Activated CD8-positive, alpha-beta memory T cell treated with anti-CD3 and anti-CD28 coated beads, Interleukin-2, amount 10 ng/mL, durations not matched to agents 7 days and 5 days (primary cell): ENCODE measurements at places on chromosomes 11 and 22. TPM values are rescaled to one million over a fixed set of nuclear protein-coding genes. Genes with fewer than 3 reads are reported as not detected.

- no peaks in the 10 kb centered on the region for H3K27me3 ChIP-seq
- H3K4me1 ChIP-seq, result no peaks in the 10 kb centered on the region
- no peak overlapping the region for H3K4me3 ChIP-seq
- no peak for DNase-seq
- H3K27ac ChIP-seq, result no peak overlapping the region
These were observed 139.1 kb upstream of the BDNF start for GRCh38 chr11:27839226-27839913.

GRCh38 chr11:113553235-113553634 is 78.0 kb upstream of the DRD2 start:
- H3K36me3 ChIP-seq, result no peaks in the 10 kb centered on the region
- H3K4me3 ChIP-seq, result no peak overlapping the region
- DNase-seq, result no peak

Gene OR10A2
- not detected for total RNA-seq

DNA sequence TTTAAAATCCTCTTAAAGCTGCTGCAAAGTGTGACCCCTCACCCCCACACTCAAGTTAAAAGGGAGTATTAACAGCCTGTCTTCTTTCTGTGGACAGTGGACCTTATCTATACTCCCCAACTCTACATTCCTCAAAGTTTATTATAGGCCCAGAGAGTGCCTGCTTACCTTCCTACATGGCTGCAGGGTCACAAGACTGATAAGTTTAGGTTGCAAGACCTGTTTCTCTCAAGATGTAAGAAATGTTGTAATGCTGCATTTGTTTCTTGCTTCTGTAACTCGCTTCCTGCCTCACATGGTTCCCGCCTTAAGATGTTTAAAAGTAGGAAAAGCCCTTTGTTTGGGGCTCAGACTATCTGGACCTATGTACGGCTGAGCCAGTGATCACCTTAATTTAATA is 10.1 kb upstream of the NXPE1 start:
- no peak for DNase-seq
- H3K36me3 ChIP-seq, result no peaks in the 10 kb centered on the region

Gene CCDC116
- total RNA-seq, result 0.76 TPM

DNA sequence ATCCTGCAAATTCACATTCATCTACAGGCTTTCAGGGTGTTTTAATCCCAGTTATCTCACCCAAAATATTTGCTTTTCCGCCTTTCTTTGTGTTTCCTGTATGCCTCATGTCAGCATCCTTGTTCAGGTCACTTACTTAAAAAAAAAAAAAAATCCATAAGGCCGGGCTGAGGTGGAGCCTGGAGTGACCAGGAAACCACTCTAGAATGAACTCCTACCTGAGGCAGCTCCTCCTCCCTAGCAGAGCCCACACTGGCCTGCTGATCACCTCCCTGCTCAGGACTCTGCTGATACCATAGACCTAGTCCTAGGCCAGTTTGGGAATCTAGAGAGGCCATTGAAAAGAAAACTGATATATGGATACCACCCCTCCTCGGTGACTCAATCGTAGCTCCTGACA is 8.7 kb upstream of the DGAT2 start:
- DNase-seq, result no peak
- H3K4me3 ChIP-seq, result no peak overlapping the region
- H3K27me3 ChIP-seq, result peaks cover 15% of the 10 kb centered on the region
- H3K36me3 ChIP-seq, result no peaks in the 10 kb centered on the region
- no peak overlapping the region for H3K27ac ChIP-seq

Gene OR2D2
- total RNA-seq, result 0.21 TPM

Gene SHANK3
- 0.05 TPM for total RNA-seq

Gene CDPF1
- 11.0 TPM for total RNA-seq

- H3K4me3 ChIP-seq, result no peak overlapping the region
- DNase-seq, result no peak
- no peaks in the 10 kb centered on the region for H3K36me3 ChIP-seq
- H3K27me3 ChIP-seq, result peaks cover 6% of the 10 kb centered on the region
- no peak overlapping the region for H3K27ac ChIP-seq
- no peaks in the 10 kb centered on the region for H3K4me1 ChIP-seq
These were observed 49.5 kb upstream of the ACCSL start for GRCh38 chr11:43998308-43998707.

Gene UPK3A
- not detected for total RNA-seq

- H3K4me1 ChIP-seq, result peaks cover 28% of the 10 kb centered on the region
- no peak overlapping the region for H3K27ac ChIP-seq
- no peaks in the 10 kb centered on the region for H3K27me3 ChIP-seq
- no peak for DNase-seq
- H3K4me3 ChIP-seq, result no peak overlapping the region
- H3K36me3 ChIP-seq, result peaks cover 14% of the 10 kb centered on the region
These were observed 1.7 kb upstream of the SPINDOC start for GRCh38 chr11:63811522-63811921.

DNA sequence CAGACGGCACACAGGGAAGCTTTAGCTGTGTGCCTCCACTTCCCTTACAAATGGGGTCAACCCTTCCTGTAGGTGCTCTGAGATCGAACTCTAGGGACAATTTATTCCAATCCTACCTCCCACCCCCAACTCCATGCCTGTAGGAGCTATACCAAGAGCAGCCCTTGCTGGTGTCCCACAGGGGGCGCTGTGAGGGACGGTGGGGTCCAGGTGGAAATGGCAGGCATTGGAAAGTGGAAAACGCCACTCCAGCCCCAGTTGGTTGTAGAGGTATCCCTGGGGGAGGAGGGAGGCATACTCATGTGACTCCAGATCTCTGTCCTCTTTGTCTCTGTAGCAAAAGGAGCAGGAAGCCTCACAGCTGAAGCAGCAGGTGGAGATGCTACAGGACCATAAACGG is 161.3 kb downstream of the MYO18B start:
- H3K27me3 ChIP-seq, result peaks cover 2% of the 10 kb centered on the region
- no peak for DNase-seq
- no peak overlapping the region for H3K27ac ChIP-seq

- H3K4me3 ChIP-seq, result no peak overlapping the region
- DNase-seq, result no peak
- H3K4me1 ChIP-seq, result no peaks in the 10 kb centered on the region
- peaks cover 37% of the 10 kb centered on the region for H3K36me3 ChIP-seq
- no peaks in the 10 kb centered on the region for H3K27me3 ChIP-seq
These were observed 20.8 kb downstream of the PIK3IP1 start for GRCh38 chr22:31271485-31271884.

Gene PGA4
- not detected for total RNA-seq

Gene KDM4E
- not detected for total RNA-seq

GRCh38 chr11:69486056-69486772 is 4.8 kb downstream of the LINC01488 start:
- H3K4me1 ChIP-seq, result no peaks in the 10 kb centered on the region
- no peak overlapping the region for H3K27ac ChIP-seq
- no peak for DNase-seq
- no peak overlapping the region for H3K4me3 ChIP-seq
- H3K36me3 ChIP-seq, result no peaks in the 10 kb centered on the region

- peaks cover 62% of the 10 kb centered on the region for H3K36me3 ChIP-seq
- no peak overlapping the region for H3K4me3 ChIP-seq
- no peak for DNase-seq
- H3K4me1 ChIP-seq, result peaks cover 10% of the 10 kb centered on the region
- H3K27me3 ChIP-seq, result no peaks in the 10 kb centered on the region
- H3K27ac ChIP-seq, result peak overlapping the region; percentile 39
These were observed 78.5 kb downstream of the CYP2R1 start for GRCh38 chr11:14813516-14813915.

DNA sequence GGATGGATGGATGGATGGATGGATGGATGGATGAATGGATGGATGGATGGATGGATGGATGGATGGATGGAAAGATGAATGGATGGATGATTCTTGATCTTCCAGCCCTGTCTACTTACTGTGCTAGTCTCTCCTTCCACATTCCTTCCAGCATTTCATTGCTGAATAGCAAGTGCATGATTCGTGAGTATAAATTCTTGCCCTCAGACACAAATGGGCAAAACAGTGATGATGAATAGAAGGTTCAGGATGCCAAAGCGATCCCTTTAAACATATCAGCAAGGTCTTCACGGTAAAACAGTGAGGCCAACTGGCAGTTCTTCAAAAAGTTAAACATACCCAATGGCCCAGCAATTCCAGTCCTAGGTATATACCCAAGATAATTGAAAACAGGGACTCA is 400.2 kb downstream of the MN1 start:
- no peak overlapping the region for H3K4me3 ChIP-seq
- H3K4me1 ChIP-seq, result no peaks in the 10 kb centered on the region
- no peaks in the 10 kb centered on the region for H3K27me3 ChIP-seq
- H3K27ac ChIP-seq, result no peak overlapping the region

Gene OR1S1
- total RNA-seq, result not detected

- H3K4me1 ChIP-seq, result peaks cover 21% of the 10 kb centered on the region
- H3K4me3 ChIP-seq, result no peak overlapping the region
- no peak overlapping the region for H3K27ac ChIP-seq
These were observed 91.8 kb upstream of the CLDN5 start for GRCh38 chr22:19615867-19616581.

DNA sequence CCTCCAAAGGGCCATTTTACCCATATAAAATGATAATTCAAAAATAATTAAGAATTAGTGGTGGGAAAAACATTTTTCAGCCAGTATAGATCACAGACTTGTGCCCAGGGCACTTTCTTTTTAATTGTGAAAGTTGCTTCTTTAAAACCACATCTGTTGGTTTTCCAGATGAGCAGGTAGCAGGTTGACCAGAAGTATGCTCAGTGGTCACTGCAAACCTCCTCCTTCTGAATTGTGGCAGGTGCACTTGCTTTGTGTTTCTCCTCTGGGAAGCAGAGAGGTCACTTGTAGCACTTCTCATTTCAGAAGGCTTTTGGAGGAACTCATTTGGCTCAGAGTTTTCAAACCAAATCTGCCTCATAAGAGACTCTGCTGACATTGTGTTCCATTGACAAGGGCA is 24.6 kb upstream of the CWF19L2 start:
- H3K27ac ChIP-seq, result no peak overlapping the region
- no peak for DNase-seq
- H3K36me3 ChIP-seq, result no peaks in the 10 kb centered on the region
- H3K4me3 ChIP-seq, result no peak overlapping the region

- H3K4me1 ChIP-seq, result peaks cover 16% of the 10 kb centered on the region
- no peak overlapping the region for H3K4me3 ChIP-seq
- no peak overlapping the region for H3K27ac ChIP-seq
- peaks cover 13% of the 10 kb centered on the region for H3K27me3 ChIP-seq
- no peaks in the 10 kb centered on the region for H3K36me3 ChIP-seq
These were observed 4.8 kb downstream of the ARHGEF17 start for GRCh38 chr11:73312851-73313327.

DNA sequence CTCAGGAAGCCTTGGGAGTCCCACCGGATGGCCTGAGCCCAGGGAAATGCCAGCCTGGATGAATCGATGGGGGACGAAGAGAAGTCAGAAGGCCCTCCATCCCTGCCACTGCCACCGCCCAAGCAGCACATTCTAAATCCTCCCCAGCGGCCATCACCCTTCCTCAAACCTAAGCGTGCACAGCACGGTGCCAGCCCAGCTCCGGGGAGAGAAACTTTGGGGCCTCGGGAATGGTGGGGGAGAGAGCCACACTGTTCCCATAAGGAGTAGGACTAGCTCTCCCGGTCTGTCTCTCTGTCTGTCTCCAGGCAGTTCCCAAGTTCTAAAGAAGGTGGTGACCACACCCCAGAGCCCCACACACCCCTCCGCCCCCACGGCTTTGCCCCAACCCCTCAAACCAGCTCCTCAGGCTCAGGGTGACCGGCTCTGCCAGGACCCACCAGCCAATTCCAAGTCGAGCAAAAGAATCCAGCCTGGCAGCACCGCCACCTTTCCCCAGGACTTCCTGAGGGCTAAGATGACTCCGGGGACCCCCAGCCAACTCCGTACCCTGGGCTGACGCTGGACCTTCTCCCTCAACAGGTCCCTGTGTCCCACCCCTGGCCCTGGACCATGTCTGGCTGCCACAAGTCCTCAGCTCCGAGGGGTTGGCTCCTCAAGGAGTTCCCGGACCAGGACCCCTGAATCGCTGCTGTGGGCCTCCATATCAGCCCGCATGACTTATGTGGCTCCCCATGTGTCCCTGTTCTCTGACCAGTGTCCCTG is 2.7 kb downstream of the AHNAK start:
- peaks cover 13% of the 10 kb centered on the region for H3K27me3 ChIP-seq
- H3K27ac ChIP-seq, result peak overlapping the region; percentile 89

GRCh38 chr11:29321293-29322132 is 695.3 kb downstream of the KCNA4 start:
- H3K27ac ChIP-seq, result no peak overlapping the region
- DNase-seq, result no peak
- H3K36me3 ChIP-seq, result no peaks in the 10 kb centered on the region

DNA sequence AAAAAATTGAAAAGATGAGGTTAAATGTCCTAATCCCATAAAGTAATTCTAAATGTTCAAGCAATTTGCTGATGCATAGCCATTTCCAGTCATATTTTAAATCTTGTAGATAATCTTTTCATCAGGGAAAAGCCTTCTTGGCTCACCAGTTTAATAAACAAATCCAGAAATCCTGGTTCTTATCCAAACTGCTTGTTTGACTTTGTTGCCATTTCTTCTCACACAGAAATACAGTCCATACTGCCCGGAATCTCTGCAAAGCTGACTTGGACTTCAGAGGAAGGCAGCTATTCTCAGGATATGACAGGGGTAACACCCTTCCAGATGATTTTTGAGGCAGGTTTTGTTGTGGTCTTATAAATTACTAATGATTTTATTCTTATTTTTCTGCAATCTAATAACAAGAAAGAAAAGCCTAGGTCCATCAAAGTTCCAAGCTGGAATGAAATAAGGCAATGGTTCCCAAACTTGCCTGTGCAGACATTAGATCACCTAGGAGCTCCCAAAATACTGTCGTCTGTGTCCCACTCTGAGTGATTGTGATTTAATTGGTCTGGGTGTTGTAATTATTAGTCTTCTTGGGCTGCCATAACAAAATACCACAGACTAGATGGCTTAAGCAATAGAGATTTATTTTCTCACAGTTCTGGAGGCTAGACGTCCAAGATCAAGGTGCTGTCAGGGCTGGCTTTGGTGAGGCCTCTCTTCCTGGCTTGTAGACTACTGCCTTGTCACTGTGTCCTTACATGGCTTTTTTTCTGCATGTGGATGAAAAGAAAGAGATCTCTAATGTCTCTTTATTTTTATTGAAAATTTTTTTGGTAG is 55.1 kb upstream of the RCE1 start:
- H3K4me3 ChIP-seq, result no peak overlapping the region
- peaks cover 3% of the 10 kb centered on the region for H3K4me1 ChIP-seq
- H3K36me3 ChIP-seq, result no peaks in the 10 kb centered on the region
- H3K27me3 ChIP-seq, result no peaks in the 10 kb centered on the region

Gene ZDHHC13
- 21.7 TPM for total RNA-seq
